ACHN (cell line): ENCODE measurements at places on chromosomes 2 and 18.

GRCh38 chr18:67510831-67511230 is 5.7 kb downstream of the DSEL start:
- no peak for DNase-seq

DNA sequence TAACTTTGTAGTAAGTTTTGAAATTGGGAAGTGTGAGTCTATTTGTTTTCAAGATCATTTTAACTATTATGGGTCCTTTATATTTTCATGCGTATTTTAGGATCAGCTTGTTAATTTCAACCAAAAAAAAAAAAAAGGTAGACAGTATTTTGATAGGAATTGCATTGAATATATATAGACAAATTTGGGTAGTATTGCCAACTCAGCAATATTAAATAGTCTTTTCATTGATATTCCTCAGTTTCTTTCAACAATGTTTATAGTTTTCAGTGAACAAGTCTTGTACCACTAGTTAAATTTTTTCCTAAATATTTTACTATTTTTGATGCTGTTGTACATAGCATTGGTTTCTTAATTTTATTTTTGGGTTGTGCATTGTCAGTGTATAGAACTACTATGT is 149.9 kb downstream of the TAF4B start:
- no peak for DNase-seq

DNA sequence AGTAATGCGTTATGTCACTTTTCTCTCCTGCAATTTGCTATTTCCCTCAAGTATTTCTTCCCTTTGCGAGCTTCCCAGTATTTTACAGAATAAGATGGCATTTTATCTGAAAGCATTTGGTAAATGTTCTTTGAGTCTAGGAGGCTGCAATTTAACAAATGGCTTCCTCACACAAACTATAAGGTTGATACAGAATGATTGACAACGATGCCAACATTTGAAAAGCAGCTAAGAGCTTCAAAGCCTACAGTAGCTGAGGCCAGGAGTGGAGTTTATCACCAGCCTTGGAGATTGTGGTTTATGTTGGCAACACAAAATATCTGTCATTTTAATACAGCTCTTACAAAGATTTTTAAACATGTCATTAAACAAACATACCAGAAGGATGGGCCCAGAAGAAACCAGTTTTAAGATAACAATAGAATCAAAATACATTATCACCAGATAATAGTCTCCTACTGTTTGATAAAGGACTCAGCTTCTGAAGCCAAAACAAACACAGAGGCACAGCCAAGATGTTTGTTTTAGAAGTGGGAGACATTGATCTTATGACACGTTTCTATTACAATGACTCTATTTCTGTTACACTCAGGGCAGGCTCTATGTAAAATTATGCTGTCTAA is 711.4 kb upstream of the ACVR2A start:
- no peak for DNase-seq

DNA sequence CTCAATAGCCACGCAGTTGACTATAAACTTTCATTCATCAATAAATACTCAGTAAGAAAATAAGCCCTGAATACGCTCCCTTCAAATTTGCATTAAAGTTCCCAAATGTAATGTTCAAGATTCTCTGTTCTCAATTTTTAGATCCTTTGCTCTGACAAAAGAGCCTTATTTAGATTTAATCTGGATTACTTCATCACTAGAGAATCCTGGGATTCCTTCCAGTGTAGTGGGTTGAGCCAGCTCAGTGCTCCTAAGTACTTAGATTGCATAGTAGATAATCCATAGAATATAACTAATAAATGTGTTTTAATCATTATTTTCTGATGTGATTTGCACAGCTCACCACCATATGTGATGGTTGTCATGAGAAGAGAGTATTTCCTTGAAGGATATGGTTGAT is 1286.2 kb downstream of the SUCLG1 start:
- no peak for DNase-seq

GRCh38 chr18:36513556-36513955 is 216.0 kb downstream of the FHOD3 start:
- DNase-seq = no peak

- DNase-seq = no peak
Measured at GRCh38 chr2:232539298-232540231, at the start of gene CHRNG. Gene CHRNG (plus strand): TSS chr2:232539692. CDS start chr2:232539748, 56 bp downstream.

- DNase-seq = peak; percentile 74
Measured at GRCh38 chr2:44974064-44974715, 32.7 kb downstream of the SIX3 start.

GRCh38 chr18:76487782-76488181 is 7.3 kb downstream of the ZNF516 start:
- no peak for DNase-seq
